ENCODE measurements at places on chromosomes 7 and 10. TPM values are rescaled to one million over a fixed set of nuclear protein-coding genes. Genes with fewer than 3 reads are reported as not detected.

SH2D4B gene
- not detected for total RNA-seq

GRCh38 chr10:76738991-76739390 lies 898.6 kb downstream of the KCNMA1 start:
- DNase-seq, result no peak
- H3K27ac ChIP-seq, result no peak overlapping the region
- no peak overlapping the region for H3K4me3 ChIP-seq
- H3K4me1 ChIP-seq, result no peaks in the 10 kb centered on the region

CNPY4 gene
- 2.3 TPM for total RNA-seq

EFCAB10 gene
- not detected for total RNA-seq

- no peak for DNase-seq
- H3K4me3 ChIP-seq, result no peak overlapping the region
- H3K36me3 ChIP-seq, result no peaks in the 10 kb centered on the region
- H3K4me1 ChIP-seq, result no peaks in the 10 kb centered on the region
- no peaks in the 10 kb centered on the region for H3K27me3 ChIP-seq
- H3K27ac ChIP-seq, result no peak overlapping the region
Observed at GRCh38 chr10:69880301-69881081, 78.8 kb downstream of the COL13A1 start.

BICC1 gene
- total RNA-seq, result 29.7 TPM

- DNase-seq, result no peak
- H3K4me1 ChIP-seq, result peaks cover 10% of the 10 kb centered on the region
Observed at GRCh38 chr10:30806850-30807249, 177.3 kb upstream of the LYZL2 start.

DNA sequence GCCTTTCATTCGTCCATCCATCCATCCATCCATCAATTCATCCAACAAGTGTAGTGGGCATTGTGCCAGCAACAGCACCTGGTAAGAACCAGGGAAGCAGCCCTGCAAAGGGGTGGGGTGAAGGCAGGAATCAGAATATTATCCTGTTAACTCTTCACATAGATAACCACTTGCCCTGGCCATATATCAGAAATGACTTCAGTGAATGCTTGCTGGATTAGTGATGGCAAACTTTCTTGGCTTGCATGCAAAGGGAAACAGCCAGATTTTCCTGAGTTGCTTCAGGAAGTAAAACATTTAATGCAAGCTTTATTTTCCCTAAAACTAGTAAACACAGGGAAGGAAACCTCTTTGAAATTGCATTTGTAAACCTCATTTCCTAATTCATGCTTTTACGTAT lies 743 bp downstream of the OR2A5 start:
- no peak overlapping the region for H3K27ac ChIP-seq
- no peaks in the 10 kb centered on the region for H3K4me1 ChIP-seq
- no peak overlapping the region for H3K4me3 ChIP-seq
- no peaks in the 10 kb centered on the region for H3K36me3 ChIP-seq

NPY gene
- total RNA-seq, result not detected

- H3K27ac ChIP-seq, result peak overlapping the region; percentile 90
- H3K36me3 ChIP-seq, result no peaks in the 10 kb centered on the region
- H3K4me3 ChIP-seq, result no peak overlapping the region
Observed at GRCh38 chr10:30968711-30969110, 63.0 kb downstream of the ZNF438 start.

GATA3 gene
- total RNA-seq, result 0.12 TPM

- H3K4me1 ChIP-seq, result no peaks in the 10 kb centered on the region
- DNase-seq, result no peak
- no peaks in the 10 kb centered on the region for H3K36me3 ChIP-seq
Observed at GRCh38 chr10:36526033-36526432, 599.4 kb upstream of the ANKRD30A start.

ICA1 gene
- total RNA-seq, result 1.6 TPM

- no peak overlapping the region for H3K4me3 ChIP-seq
- no peaks in the 10 kb centered on the region for H3K27me3 ChIP-seq
- H3K4me1 ChIP-seq, result no peaks in the 10 kb centered on the region
- no peaks in the 10 kb centered on the region for H3K36me3 ChIP-seq
- no peak for DNase-seq
Observed at GRCh38 chr10:31721096-31721495, 207.5 kb downstream of the ARHGAP12 start.

GRCh38 chr10:116331815-116332214 lies 7.6 kb downstream of the CCDC172 start:
- H3K4me1 ChIP-seq, result no peaks in the 10 kb centered on the region
- no peak overlapping the region for H3K4me3 ChIP-seq
- DNase-seq, result no peak
- no peaks in the 10 kb centered on the region for H3K27me3 ChIP-seq
- H3K36me3 ChIP-seq, result no peaks in the 10 kb centered on the region
- no peak overlapping the region for H3K27ac ChIP-seq

FANK1 gene
- 0.61 TPM for total RNA-seq

GRCh38 chr10:6399231-6399741 lies 180.8 kb downstream of the PRKCQ start:
- no peaks in the 10 kb centered on the region for H3K27me3 ChIP-seq
- H3K36me3 ChIP-seq, result no peaks in the 10 kb centered on the region
- H3K27ac ChIP-seq, result no peak overlapping the region
- no peak for DNase-seq
- peaks cover 18% of the 10 kb centered on the region for H3K4me1 ChIP-seq

FAM25C gene
- total RNA-seq, result not detected
